Left lung (tissue), 14 donors: ENCODE measurements at places on chromosomes 13 and 19. TPM values are rescaled to one million over a fixed set of nuclear protein-coding genes. Genes with fewer than 3 reads are reported as not detected.

PEAK3 gene
- 8.5 TPM for total RNA-seq

CEACAM4 gene
- 13.7 TPM for total RNA-seq

LRRC63 gene
- total RNA-seq = 0.35 TPM

APOC4 gene
- not detected for total RNA-seq

MEIOSIN gene
- total RNA-seq = not detected

- no peaks in the 10 kb centered on the region for H3K36me3 ChIP-seq
- H3K4me1 ChIP-seq = no peaks in the 10 kb centered on the region
- H3K27ac ChIP-seq = no peak overlapping the region
- no peak for DNase-seq
- no peak overlapping the region for H3K4me3 ChIP-seq
These were observed 681.3 kb upstream of the SLITRK1 start for GRCh38 chr13:84563611-84564010.

DNA sequence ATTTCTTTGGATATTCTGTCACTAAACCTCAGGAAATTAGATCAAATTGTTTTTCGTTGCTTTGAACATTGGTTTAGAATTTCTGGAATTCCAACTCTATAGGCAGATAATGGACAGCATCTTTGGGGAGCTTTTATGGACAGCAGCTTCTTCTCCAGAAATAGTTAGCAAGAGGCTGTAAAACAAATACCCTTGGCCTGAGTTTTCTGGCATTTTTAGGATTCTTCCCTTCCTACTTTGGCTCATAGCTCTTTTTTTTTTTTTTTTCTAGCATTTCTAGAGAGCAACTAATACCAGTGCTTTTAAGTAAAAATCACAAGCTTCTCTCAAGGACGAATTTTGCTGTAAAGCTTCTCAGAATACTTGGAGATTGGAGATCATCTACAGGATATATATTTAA, 169.8 kb upstream of the SPRY2 start:
- no peaks in the 10 kb centered on the region for H3K36me3 ChIP-seq
- no peak overlapping the region for H3K27ac ChIP-seq
- no peaks in the 10 kb centered on the region for H3K4me1 ChIP-seq
- no peak overlapping the region for H3K4me3 ChIP-seq

DNA sequence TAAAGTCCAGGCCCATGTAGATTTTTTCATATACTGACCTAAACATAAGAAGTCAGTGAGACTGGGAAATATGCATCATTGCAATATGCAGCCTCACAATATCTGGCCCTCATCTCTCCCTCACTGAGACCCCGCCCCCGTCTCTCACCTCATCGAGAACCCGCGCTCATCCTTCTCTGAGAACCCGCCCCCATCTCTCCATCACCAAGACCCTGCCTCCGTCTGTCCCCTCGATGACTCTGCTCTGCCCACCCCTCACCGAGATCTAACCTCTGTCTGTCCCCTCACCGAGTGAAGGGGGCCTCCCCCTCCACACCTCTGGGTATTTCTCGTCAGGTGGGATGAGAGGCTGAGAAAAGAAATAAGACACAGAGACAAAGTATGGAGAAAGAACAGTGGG, 20.5 kb upstream of the ZNF846 start:
- no peak overlapping the region for H3K4me3 ChIP-seq
- peaks cover 20% of the 10 kb centered on the region for H3K4me1 ChIP-seq
- DNase-seq = no peak
- H3K36me3 ChIP-seq = no peaks in the 10 kb centered on the region

- peaks cover 28% of the 10 kb centered on the region for H3K36me3 ChIP-seq
- no peak for DNase-seq
- H3K27ac ChIP-seq = no peak overlapping the region
- peaks cover 5% of the 10 kb centered on the region for H3K4me1 ChIP-seq
- H3K4me3 ChIP-seq = no peak overlapping the region
These were observed 23.2 kb downstream of the ZMYM2 start for GRCh38 chr13:19981685-19982238.

DNA sequence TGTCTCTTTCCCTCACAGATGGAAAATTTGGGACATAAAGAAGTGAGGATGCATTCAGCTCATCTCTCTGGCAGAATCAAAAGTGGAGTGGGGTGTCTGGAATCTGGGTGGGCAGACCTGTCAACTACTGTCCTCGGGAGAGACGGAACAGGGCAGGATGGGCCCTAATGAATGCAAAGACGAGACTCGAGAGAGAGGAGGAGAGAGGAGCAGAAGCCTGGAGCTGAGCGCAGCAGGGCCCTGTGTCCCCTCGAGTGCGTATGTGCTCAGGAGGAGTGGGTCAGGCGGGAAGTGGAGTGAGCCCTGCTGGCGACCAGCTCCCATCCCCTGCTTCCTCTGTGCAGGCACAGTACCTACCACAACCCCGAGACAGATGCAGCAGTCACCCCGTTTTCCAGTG, 78.9 kb downstream of the TEX29 start:
- H3K36me3 ChIP-seq = no peaks in the 10 kb centered on the region
- no peaks in the 10 kb centered on the region for H3K4me1 ChIP-seq
- no peak overlapping the region for H3K4me3 ChIP-seq
- H3K27me3 ChIP-seq = peaks cover 16% of the 10 kb centered on the region
